NCI-H1105 treated with DMSO at 0.1 percent for 48 hours (cell line): ENCODE measurements at places on chromosomes 16 and 17.

DNA sequence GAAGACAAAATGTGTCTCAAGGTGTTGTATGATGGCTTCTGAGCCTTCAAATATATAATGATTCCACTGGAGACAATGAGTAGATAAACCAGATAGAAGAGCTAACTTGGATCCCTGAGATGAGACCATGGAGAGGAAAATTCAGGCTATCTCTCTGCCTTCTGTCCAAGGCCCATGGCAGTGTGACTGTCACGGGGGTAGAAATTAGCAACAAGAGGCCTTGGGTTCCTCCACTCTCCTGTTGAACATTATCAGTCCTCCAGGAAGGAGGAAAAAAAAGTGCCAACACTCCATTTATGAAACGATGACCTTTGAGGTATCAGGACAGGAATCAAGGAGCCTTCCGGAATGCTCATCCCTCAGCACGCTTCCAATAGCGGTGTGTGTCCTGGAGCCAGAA is 75.2 kb downstream of the WWP2 start:
- DNase-seq: no peak

DNA sequence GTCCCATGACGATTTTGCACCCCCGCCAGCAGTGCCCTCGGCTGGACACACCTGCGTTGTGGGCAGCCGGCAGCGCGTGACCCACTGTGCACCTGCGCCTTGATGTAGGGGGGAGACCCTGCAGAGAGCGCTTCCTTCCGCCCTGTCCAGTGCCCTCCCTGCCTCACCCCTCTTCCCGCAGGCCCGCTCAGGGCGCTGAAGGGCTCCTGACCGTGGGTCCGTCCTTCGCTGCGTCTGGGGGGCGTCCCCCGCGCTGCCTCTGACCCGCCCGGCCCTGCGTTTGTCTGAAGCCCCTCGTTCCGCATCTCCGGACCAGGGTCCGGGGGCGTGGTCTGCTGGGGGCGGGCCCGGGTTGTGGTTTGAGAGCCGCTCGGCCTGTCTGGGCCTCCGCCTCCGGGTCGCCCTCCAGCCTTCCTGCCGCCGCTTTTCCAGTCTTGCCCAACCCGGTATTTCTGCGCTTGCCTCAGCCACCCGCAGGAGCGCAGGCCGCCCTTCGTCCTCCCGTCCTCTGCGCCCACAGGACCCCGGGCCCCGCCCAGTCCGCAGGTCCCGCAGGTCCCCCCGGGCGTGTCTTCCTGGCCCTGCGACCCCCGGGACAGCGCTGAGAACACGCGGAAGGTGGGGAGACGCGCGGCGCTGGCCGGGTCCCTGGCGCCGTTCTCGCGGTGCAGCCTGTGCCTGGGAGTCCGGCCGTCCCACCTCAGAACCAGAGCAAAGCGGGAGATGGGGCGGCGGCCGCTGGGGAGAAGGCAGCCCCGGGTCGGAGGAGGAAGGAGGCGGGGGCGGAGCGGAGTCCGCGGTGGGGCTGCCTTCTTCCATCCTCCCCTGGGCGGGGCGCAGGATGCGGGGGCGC is 4.0 kb upstream of the IL17C start:
- DNase-seq: no peak

DNA sequence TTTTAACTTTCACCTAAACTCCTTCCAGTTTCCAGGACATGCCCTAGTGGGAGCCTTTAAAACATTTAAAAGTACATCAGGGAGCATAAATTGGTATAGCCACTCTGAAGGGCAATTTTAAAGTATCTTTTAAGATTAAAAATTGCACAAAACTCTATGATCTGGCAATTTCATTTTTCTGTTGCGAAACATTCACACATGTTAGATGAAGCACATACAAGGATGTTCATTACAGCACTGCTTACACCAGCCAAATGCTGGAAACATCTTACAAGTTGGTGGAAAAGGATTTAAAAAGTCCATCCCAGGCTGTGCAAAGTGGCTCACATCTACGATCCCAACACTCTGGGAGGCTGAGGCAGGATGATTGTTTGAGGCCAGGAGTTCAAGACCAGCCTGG is 26.4 kb upstream of the LONP2 start:
- DNase-seq: no peak

GRCh38 chr17:10631048-10631700 is 25.9 kb downstream of the MYH3 start:
- DNase-seq: peak; percentile 11

GRCh38 chr17:34265711-34266110 is 4.3 kb upstream of the CCL7 start:
- no peak for DNase-seq

DNA sequence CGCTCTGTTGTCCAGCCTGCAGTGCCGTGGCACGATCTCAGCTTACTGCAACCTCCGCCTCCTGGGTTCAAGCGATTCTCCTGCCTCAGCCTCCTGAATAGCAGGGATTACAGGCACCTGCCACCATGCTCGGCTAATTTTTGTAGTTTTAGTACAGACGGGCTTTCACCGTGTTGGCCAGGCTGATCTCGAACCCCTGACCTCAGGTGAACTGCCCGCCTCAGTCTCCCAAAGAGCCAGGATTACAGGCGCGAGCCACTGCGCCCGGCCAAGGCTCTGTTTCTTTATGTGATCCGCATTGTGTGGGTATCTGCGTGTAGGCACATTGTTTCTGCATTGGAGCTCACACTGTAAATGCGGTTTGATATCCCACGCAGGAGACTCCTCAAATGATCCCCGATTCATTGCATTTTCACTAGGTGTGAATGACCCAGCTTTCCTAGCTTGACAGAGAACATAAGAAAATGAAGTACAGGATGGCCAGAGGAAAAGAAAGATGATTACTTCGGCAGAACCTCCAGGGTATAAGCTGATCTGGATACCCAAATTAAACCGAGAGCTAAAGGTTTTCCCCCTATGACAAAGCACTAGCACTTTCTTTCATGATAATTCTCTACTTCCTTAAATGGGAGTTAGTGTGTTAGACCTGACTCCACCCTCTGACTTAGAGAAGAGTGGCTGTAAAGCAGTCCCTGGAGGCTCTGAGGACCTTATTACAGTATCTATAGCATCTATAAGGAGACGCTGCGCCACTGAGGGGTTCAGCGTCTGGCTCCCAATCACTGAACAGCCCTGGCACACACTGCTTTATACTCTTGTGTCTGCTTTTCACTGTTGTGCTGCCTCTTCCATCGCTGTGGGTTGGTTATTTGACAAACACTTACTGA is 17.3 kb downstream of the COTL1 start:
- DNase-seq: no peak

- DNase-seq: no peak
Observed at GRCh38 chr17:11487469-11487868, 110.8 kb upstream of the DNAH9 start.
